ENCODE measurements at places on chromosomes 11 and 22.

- no peak for DNase-seq
Measured at GRCh38 chr22:26885441-26886261, 228.3 kb downstream of the MIAT start.

GRCh38 chr11:126834149-126834548, 166.4 kb downstream of the KIRREL3 start:
- DNase-seq: peak; percentile 93

DNA sequence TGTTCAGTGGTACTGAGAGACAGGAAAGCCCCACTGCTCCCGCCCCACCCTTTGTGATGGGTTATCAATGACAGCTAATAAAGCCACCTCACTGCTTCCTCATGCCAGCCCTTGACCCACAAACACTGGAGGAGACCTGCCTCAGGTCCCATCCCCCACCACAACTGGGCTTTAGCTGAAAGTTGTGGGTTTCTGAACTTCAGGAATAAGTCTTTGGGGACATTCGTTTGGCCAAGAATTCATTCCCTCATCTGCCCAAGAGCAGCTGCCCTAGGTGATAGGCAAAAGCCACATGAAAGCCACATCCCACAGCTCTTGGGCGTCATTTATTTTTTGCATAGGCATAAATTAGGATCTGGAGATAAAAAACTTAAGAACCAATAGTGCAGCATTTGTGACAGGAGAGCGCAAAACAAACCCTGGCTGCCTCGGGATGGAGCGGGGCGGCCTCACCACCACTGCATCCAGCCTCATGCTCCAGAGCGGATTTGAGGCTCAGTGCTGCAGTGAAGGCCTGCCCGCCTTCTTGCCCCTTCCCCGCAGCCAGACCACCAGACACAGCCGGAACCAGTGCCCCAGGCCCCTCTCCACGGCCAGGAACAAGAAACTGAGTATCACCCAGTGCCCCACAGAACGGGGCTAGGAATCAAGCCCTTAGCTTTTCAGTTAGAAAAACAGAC, 21.2 kb downstream of the SUN2 start:
- DNase-seq: no peak

- no peak for DNase-seq
Measured at GRCh38 chr22:37854946-37855345, 5.7 kb downstream of the EIF3L start.

GRCh38 chr11:126416542-126417090, 61.1 kb downstream of the ST3GAL4 start:
- peak; percentile 74 for DNase-seq

- no peak for DNase-seq
Measured at GRCh38 chr11:124842305-124842704, 22.9 kb upstream of the ROBO3 start.

- no peak for DNase-seq
Measured at GRCh38 chr11:3190600-3190999, 25.5 kb upstream of the OSBPL5 start.

DNA sequence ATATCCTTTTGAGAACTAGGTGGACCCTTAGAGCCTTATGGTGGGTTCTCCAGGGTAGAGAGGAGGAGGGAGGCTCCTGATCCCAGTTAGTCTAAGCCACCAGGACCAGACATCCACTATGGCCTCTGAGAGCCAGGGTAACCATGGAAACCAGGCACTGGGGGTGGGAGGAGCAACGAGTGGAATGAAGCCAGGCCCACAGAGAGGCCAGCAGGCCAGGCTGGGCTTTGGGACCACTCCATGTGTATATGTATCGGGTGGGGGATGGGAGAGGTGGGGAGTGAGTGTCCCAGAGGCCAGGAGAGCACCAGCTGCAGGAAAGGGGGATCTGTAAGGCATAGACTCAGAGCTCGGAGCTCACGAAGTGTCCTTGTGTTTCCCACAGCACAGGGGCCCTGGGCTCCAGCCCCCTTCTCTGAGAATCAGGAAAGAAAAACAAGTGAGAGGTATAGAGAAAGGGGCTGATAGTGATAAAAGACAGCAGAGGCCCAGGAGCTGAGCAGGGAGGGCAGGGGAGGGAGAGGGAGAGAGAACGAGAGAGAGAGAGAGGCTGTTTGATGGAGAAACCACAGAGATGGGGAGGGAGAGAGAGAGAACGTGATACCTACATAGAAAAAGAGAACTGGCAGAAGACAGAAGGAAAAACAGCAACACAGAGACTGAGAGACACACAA, 15.5 kb upstream of the TSPAN18 start:
- DNase-seq: no peak
